ENCODE measurements at places on chromosomes 4 and X. TPM values are rescaled to one million over a fixed set of nuclear protein-coding genes. Genes with fewer than 3 reads are reported as not detected.

GRCh38 chr4:124066595-124066994 lies 645.9 kb downstream of the ANKRD50 start:
- no peak for DNase-seq

DNA sequence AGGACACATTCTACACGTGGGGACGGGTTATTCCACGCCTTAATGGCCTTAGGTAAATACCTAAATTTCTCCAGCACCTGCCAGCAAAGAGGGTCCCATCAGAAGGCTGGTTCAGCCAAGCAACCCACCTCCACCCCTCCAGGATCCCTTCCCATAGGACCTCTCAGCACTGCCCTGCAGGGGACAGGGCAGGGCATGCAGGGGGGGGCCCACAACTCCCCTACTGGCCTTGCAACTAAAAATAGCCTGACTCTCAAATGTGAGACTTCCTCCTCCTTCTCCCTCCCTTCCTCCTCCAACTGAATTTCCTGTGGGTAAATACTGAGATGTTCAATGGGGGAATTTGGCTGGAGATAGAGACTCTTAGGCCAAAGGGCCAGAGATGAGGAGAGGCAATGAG lies 6.3 kb downstream of the LAS1L start:
- no peak for DNase-seq

The BTC gene
- 7.3 TPM for total RNA-seq

The AMBN gene
- total RNA-seq, result not detected

The HSFX1 gene
- 1.2 TPM for total RNA-seq

The UGT2A1 gene
- not detected for total RNA-seq
